ENCODE measurements at places on chromosomes 16 and 17.

- DNase-seq = no peak
Measured at GRCh38 chr17:41617136-41617535, 4.6 kb upstream of the KRT16 start.

DNA sequence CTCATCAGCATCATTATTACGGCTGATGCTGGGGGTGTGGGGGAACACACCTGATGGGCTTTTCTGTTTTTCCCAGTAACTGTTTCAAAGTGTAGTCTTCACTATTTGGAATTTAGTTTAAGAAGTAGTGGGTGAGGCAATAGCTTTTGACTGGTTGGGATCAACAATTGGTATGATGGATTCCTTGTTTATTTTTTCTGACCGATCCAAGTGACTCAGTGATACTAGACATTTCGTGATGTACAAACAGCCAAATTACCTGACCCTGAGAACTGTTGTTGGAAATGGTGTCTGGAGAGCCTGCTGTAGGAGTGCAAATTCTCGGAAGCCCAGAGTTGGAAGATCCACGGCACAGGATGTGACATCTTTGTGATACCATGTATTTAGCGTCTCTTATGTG is 204.2 kb downstream of the PRKCA start:
- DNase-seq = no peak

DNA sequence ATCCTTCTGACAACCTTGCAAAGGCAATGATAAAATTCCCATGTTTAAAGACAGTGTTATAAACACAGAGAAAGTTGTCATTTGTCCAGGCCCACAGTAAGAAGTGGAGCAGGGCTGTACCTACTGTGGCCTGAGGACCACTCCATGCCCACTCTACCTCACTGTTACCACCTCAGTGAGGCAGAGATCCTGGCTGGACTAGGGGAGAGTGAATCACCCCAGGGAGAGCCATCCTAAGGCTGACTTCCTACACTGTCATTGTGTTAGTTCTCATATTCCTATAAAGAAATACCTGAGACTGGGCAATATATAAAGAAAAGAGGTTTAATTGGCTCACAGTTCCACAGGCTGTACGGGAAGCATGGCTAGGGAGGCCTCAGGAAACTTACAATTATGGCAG is 228.8 kb upstream of the HSBP1 start:
- no peak for DNase-seq

GRCh38 chr16:21037168-21037567 is 113.5 kb downstream of the DNAH3 start:
- no peak for DNase-seq

GRCh38 chr17:47889734-47890529 is 6.1 kb upstream of the SP2 start:
- no peak for DNase-seq

GRCh38 chr17:79874329-79874981 is 35.2 kb upstream of the CBX4 start:
- no peak for DNase-seq

DNA sequence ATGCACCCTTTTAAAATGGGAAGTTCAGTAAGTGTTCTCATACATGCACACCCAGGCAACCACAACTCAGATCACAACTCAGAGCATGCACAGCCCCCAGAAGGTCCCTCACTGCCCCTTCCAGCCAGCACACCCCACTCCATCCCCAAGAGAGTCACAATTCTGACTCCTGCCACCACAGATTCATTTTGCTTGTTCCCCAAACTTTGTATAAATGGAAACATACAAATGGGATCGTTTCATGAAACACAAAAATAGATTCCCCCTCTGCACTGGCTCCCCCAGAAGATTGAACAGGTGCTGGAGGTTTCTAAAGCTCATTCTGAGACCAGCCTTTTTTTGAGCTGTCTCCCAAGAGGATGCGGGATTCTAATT is 3.3 kb upstream of the TNFRSF13B start:
- no peak for DNase-seq

- DNase-seq = no peak
Measured at GRCh38 chr17:77382356-77382911, 241.7 kb downstream of the SEC14L1 start.

- DNase-seq = no peak
Measured at GRCh38 chr17:77512062-77512946, 371.5 kb downstream of the SEC14L1 start.

DNA sequence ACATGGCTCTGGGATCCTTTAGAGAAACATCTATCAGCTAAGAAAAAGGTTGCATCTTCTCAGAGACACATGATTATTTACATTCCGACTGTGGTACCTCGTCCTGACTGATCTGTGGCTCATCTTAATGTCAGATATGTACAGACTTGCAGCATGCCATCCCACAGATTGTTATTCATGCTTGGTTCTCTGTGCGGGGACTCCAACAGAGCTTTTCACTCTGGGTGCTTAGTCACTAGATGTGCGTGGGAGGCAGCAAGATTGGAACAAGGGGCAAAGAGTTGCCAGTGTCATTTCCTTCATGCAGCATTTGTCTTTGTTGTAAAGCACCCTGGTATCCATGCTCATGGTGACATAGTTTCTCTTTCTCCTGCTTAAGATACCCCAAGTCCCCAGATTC is 179.1 kb upstream of the CACNG5 start:
- DNase-seq = no peak

DNA sequence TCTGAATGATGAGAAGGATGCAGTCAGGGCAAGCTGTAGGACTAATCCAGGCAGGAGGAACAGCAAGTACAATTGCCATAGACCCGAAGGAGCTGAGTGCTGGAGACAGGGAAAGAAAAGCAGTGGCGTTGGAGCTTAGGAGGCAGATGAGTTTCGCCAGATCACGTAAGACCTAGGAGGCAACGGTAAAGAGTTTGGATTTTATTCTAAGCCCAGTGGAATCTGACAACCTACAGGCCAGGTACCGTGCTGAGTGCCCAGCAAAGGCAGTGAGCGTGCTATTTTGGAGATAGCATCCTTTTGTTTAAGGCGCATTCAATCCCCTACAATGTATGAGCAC is 1.2 kb downstream of the USP43 start:
- no peak for DNase-seq

DNA sequence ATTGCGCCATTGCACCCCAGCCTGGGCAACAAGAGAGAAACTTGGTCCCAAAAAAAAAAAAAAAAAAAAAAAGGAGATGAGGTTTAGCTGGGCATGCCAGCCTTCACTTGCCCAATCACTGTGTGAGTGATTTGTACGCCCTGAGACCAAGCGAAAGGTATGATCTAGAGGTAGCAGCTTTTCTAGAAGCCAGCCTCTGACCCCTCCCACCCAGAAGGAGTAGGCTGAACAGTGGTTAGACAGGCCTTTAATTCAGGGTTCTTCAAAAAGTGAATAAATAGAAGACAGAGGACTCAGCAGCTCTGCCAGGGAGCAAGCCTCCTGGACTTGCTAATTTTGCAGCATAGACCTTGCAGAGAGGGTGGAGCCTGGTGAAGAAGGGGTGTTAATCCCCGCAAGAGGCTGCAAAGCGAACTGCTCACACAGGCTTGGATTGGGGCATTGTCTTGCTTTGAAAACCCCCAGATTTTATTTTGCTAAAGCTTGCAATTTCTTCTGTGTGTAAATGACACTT is 7.1 kb upstream of the CYTH1 start:
- DNase-seq = no peak

DNA sequence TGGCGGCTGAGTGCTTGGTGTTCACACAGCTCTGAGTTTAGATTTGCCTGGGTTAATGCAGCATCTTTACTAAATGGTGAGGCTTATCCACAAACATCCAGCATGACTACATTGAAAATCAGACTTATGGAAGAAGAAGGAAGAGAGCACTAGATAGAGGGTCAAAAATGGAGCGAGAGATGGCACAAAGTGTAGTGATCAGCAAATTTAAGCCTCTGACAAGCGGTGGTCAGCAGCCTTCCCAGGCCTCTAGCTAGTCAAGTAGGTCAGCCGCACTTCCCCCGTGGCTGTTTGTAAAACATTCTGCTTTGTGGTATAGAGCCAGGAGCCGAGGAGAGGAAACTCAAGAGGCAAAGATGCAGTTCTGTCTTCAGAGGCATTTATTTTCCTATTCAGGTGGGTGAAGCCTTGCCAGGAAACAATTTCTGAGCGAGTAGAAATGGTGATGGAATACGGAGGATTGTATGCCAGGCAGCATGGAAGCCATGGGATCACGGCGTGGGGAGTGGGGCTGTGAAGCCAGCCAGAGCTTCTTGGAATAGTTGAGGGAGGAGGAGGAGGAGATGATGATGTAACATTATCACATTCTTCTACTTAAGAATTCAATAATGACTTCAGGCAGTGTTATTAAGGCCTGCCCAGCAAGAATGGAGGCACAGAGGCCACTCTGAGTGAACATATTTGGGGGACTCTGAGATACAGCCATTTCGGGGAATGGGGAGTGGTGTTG is 118.9 kb downstream of the MSI2 start:
- DNase-seq = no peak

DNA sequence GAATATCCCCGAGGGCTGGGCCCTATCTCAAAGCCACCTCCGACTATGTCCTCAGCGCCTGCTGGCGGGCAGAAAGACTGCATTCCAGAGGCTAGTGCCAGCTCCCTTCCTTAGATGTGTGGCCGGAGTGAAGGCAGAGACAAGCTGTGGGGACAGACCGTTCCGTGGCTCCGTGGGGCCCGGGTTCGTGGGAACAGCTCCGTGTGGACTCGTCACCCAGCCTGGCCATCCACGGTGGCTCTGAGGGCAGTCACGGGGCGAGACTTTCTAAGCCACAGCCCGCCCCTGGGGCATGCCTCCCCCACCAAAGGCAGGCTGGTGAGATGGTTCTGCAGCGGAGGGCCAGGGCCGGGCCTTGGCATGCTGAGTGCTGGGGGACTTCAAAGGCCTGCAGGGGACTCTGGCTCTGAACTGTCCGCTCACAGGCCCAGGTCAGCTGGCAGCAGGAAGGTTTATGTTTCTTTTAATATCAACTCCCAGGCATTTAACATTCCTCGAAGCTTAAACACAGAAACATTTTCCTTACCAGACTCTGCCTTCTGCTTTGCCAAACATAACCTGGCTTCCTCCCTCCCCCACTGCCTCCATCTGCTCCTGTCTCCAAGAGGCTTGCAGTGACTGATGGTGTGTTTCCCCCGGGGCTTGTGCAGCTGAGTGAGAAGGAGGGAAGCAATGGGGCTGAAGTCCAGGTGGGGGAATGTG is 50.4 kb downstream of the TIMM22 start:
- no peak for DNase-seq

- no peak for DNase-seq
Measured at GRCh38 chr17:8413328-8413727, 15.7 kb upstream of the RNF222 start.

GRCh38 chr17:42112552-42113176 is at the start of gene DHX58:
Gene DHX58 (minus strand): TSS chr17:42112714. CDS start chr17:42111892, 822 bp downstream.
- no peak for DNase-seq

DNA sequence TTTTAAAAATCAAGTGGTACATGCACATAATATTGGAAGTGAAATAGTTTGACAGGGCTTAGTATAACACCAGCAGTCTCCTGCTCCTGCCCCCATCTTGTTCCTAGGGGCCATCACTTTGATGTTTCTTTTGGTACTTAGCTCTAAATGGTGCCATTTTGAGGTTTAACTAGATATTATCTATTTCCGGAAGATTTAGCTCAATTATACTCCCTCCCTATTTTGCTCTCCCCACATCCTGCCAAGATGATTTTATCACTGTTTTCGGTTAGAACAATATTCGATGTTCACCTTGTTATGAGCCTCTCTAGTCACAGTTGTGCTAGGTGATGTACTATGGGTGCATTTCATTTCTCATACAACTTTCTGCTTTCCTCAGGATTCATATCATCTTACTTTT is 20.0 kb upstream of the SLC35G3 start:
- DNase-seq = no peak

GRCh38 chr16:56348168-56349085 is 76.9 kb downstream of the AMFR start:
- no peak for DNase-seq

DNA sequence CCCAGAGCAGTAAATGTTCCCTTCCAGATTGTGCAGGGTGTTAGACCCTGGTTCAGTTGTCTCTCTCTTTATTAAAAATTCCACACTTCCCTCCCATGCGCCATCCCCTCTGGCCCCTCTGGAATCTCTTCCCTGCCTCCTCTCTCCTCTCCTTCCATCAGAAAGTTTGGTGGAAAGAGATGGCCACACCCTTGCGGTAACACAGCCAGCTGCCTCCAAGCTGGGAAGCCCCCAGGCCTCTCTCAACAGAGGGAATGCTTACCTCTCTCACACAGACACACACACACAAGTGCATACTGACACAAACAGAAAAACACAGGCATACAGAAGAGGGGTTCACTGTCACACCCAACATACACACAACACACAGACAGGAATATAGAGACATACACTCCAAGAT is 220.5 kb downstream of the C16orf78 start:
- DNase-seq = no peak

GRCh38 chr17:76868176-76868668 is at the start of gene MGAT5B:
Gene MGAT5B (plus strand): TSS chr17:76868404. CDS start chr17:76869030, 626 bp downstream.
- DNase-seq = no peak

GRCh38 chr17:13544765-13545164 is 57.0 kb downstream of the HS3ST3A1 start:
- no peak for DNase-seq

DNA sequence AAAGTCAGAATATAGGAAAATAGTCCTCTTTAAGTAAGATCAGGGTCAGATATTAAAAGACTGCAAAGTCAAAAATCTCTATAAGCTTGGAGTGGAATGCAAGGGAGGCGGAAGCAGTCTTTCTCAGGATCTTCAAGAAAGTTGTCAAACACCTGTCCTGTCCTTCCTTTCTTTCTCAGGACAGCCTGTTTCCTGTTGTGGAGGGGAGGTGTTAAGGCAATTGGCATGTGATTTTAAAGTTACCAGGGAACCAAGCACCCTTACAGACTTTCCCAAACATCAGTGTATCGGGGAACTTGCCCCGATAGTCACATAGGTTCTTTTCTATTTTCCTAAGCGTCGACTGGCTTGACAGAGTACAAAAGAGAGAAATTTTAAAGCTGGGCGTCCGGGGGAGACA is 2.1 kb downstream of the ATP5PD start:
- no peak for DNase-seq

- DNase-seq = peak; percentile 7
Measured at GRCh38 chr16:50067290-50067853, 1.6 kb downstream of the HEATR3 start.

- no peak for DNase-seq
Measured at GRCh38 chr16:16075488-16076422, 126.3 kb downstream of the ABCC1 start.

DNA sequence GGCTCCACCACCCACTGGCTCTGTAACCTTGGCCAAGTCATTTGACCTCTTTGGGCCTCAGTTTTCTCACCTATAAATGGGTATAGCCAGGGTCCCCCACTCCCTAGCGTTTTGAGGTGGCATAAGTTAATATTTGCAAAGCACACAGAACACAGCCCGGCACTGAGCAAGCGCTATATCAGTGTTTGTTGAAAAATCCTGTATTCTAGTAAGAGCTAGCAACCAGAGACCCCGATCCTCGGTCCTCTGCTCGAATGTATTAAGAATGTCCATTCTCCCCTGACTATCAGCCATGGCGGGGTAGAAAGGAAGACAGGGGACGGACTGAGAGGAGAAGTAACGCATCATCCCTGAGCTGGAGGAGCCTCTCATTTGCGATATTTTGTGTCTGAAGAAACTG is 131.2 kb downstream of the IRF8 start:
- no peak for DNase-seq

- DNase-seq = no peak
Measured at GRCh38 chr17:51533821-51534220, 273.5 kb downstream of the UTP18 start.
